ENCODE measurements at places on chromosomes 12 and 14.

- peak; percentile 8 for DNase-seq
These were observed 11.9 kb downstream of the NAA25 start for GRCh38 chr12:112096667-112097066.

DNA sequence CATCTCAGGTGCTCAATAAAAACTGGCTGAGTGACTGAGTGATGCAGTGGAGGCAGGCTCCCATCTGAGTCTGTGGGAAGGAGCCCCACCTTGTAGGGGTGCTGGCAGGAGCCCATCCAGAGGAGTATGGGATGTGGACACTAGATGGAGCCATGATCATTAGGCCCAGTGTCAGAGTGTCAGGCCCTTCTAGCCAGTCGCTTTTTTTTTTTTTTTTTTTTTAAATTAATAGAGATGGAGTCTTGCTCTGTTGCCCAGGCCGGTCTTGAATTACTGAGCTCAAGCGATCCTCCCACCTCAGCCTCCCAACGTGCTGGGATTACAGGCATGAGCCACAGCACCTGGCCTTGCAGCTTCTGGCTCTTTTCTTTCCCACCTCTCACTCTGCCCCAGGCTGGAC, 11.5 kb downstream of the RITA1 start:
- DNase-seq = no peak

DNA sequence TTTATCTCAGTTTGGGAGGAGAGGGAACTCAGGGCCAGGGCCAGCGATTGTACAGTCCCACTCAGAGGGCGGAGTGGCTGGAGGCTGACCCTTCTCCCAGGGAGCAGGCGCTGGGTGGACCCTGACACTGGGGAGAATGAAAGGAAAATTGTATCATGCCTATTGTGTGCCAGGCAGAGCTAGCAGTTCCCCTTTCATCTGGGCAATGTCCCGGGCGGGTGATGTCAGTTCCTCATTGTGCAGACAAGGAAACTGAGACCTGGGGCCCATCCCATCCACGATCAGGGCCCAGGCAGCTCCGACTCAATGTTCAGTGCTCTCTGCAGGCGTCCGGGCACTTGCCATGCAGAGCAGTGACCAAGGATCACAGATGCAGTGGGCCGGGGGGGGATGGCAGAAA, 101.9 kb upstream of the RTL1 start:
- no peak for DNase-seq

- DNase-seq = no peak
These were observed 35.7 kb downstream of the CFL2 start for GRCh38 chr14:34678735-34679134.

- no peak for DNase-seq
These were observed 79.2 kb downstream of the FERMT2 start for GRCh38 chr14:52871606-52872005.

- no peak for DNase-seq
These were observed 61.5 kb downstream of the SLC6A12 start for GRCh38 chr12:152440-152839.

DNA sequence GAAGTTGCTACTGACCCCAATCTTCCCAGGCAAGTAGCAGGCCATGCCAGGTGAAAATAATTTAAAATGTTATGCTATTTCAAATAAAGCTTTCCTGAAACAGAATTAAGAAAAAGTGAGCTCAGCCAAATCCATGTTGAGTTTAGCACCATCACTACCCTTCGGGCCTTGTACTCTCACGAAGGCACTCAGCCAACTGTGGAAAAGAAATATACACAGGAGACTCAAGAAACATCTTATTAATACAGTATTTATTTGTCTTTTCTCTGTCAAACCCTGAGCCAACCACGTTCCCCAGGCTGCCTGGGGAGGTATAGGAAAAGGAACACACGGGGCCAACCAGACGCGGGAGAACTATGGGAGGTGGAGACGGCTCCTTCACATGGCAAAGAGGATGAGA, 10.9 kb downstream of the ATP5MC2 start:
- no peak for DNase-seq

DNA sequence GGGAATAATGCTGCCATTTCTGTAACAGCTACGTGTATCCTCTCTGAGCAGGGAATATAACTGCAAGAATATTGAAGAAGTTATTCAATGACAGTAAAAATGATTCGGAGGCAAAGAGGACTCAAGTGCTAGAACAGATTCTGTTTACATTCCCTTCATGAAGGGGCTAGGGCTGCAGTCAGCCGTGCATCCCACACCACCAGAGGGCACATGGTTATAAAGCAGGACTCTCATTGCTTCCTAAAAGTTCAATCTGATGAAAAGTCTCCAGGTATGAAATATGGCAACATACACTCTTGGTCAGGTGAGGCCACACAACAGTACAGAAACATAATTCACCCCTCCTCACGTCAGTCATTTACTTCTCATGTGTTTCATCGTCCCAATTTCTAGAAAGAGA, 34.0 kb downstream of the TCHP start:
- no peak for DNase-seq

GRCh38 chr12:20351406-20351805, 16.9 kb upstream of the PDE3A start:
- DNase-seq = no peak

DNA sequence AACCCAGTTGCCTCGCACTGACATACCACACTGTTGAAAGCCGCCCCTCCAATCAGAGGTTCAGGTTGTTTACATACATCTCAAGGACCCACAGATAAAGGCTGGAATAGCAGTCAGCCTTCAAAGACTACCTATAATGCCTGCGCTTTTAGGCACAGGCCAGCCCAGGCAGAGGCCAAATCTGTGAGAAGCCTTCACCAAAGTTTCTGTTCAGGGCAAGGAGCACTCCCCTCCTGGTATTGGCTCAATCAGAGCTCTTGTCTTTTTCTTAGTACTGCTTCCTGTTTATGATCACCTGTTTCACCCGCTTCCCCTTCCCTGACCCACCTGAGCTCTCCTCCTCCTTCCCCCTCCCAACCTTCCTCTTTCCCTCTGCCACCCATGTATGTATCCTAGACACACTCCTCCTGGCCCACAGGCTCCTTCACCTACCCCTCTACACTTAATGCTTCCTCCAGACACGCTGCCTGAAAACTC, 34.8 kb downstream of the DUSP16 start:
- DNase-seq = no peak
